ENCODE measurements at places on chromosomes 4 and X.

- DNase-seq: no peak
Measured at GRCh38 chr4:134936014-134936413, 734.4 kb upstream of the PABPC4L start.

GRCh38 chr4:7442574-7443162 is 7.9 kb upstream of the PSAPL1 start:
- no peak for DNase-seq

DNA sequence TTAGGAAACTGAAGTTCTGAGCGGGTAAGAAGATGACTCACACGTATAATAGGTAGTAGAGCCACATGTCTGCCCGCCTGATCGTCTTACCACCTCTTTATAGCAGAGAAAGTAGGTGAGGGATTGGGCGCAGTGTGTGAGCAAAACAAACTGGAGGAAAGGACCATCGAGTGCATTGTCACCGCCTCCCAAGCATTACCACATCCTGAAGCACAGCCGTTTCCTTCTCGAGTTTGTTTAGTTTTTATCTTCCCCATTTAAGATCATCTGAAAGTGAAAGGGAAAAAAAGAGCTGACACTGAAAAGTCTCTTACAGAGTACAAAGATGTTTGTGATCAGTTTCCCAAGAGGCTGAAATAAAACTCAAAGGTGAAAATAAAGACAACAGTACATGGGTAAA is 14.8 kb downstream of the PDK3 start:
- DNase-seq: peak; percentile 12

DNA sequence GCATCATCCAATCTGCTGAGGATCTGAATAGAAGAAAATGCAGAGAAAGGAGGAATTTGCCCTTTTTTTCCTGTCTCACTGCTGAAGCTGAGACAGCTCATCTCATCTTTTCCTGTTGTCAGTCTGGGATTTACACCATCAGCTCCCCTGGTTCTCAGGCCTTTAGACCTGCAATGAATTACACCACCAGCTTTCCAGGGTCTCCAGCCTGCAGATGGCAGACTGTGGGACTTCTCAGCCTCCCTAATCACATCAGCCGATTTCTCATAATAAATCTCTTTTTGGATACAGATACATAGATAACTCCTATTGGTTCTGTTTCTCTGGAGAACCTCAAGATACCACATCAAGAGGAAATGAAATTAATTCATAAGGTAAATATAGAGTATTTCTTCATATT is 134.6 kb upstream of the MAB21L2 start:
- no peak for DNase-seq

GRCh38 chr4:81106150-81106549 is 75.6 kb downstream of the BMP3 start:
- no peak for DNase-seq

DNA sequence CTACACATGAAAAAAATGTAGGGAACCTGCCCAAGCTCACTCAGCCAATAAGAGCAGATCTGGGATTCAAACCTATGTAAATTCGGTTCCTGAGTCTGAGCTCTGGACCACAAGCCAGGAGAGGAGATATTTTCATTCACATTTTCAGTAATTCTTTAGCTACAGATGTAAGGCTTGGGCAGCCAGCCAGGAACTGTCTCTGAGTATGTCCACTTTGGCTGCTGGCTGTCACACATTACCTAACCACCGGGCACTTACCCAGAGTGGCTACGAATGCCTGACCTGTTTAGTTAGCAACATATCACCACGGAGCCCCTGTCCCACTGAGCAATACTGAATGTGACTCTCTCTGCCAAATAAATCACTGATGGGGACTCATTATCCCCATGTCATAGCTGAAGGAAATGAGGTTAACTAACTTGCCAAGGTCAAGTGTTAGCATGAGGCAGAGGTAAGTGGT is 15.3 kb downstream of the USP46 start:
- DNase-seq: peak; percentile 23

GRCh38 chr4:84957514-84958420 is 8.7 kb downstream of the WDFY3 start:
- no peak for DNase-seq

DNA sequence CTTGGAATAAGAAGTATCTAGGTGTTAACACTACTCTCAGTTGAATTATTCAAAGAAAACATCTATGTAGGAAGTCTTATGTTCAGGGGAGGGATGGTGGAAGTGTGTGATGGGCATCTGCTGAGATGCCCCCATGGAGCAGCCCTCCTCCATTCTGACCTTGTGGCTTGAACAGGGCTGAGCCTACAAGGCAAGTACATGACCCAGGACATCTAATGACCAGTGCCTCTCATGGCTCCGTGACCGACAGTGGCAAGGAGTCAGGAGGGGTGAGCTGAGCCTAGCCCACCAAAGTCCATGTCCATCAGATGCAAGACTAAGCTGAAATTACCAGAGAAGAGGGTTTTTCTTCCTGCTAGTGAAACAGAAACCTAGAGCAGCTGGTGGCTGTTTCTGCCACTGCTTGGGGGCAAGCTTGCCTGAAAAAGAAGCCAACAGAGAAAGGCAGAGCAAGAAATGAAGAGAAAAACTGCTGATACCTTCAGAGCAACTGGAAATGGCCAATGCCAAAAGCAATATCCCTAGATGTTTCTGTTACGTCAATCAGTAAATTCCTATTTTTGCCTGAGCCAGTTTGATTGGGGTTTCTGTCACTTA is 113.5 kb downstream of the TSPAN5 start:
- DNase-seq: no peak

- no peak for DNase-seq
Measured at GRCh38 chr4:38743866-38744265, 38.9 kb downstream of the TLR10 start.

DNA sequence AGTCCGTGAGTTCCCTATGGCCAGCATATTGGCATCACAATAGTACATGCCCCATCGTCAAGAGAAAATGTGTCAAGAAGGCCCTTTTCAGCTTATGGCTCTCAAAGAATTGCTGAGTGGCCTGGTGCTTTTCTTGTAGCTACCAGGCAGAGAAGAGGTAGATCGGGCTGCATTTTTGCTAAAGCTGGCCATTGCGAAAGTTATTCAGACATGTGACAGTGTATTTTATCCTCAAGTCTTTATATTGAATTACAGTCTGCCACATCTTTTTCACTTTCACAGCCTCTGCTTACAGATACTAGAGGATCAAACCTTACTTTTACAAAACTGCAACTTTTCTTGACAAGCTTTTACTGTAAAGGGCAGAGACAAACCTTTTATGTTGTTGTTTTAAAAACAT is 261.5 kb upstream of the IGFBP7 start:
- DNase-seq: no peak

DNA sequence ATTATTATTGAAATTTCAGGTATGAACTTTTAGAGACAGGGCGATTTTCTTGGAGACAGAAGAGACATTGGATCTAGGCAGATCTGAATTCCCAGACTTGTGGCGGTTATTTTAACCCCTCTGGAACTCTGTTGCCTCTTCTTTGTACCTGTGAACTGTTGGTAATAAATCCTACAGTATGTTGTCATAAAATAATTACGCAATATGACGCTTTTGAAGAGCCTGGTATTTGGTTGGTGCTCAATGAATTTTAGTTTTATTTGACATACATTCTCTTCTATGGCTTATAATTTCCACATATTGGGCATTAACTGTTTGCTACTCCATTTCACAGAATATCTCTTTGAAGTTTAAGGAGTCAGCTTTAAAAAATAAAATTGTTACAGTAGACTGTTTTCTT is 1496.1 kb upstream of the IGFBP7 start:
- no peak for DNase-seq

- no peak for DNase-seq
Measured at GRCh38 chrX:78922754-78923153, 22.4 kb upstream of the P2RY10 start.

- no peak for DNase-seq
Measured at GRCh38 chr4:185071236-185071811, 53.0 kb downstream of the HELT start.

DNA sequence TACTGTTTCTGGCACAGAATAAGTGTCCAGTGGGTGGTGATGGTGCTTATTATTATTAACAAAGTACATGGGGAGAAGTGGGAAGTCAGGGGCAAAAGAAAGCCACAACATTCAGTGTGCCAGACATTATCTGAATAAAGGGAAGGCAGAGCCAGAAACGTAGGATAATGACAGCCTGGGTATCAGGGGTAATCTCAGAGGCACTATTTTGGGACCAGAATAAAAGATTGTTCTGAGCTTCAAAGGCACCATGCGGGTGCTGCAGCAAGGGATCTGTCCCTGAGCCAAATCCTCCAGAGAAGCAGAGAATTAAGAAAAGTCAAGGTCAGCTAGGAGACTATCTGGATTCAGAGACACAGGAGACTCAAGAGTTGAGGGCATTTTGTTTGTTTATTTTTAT is 328.8 kb upstream of the GATB start:
- DNase-seq: no peak

DNA sequence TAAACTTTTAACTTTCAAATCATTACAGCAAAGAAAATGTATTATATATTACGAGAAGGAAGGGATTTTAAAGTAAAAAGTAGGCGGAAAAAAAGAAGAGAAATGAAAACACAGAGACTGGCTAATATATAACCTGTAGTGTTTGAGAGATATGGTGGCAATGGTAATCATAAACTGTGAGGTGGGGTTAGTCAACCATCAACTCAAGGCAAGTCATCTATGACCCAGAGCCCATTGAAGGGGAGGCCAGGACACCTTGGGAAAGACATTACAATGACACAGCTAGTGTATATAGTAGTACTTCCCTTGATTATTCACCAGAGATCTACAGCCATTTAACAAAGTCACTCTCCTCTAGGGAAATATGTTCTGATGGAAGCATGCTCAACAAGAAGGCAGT is 423.9 kb upstream of the PITX2 start:
- no peak for DNase-seq

GRCh38 chrX:46294234-46294633 is 251.0 kb downstream of the ZNF674 start:
- no peak for DNase-seq

- DNase-seq: no peak
Measured at GRCh38 chr4:74230902-74231499, 73.1 kb downstream of the MTHFD2L start.

DNA sequence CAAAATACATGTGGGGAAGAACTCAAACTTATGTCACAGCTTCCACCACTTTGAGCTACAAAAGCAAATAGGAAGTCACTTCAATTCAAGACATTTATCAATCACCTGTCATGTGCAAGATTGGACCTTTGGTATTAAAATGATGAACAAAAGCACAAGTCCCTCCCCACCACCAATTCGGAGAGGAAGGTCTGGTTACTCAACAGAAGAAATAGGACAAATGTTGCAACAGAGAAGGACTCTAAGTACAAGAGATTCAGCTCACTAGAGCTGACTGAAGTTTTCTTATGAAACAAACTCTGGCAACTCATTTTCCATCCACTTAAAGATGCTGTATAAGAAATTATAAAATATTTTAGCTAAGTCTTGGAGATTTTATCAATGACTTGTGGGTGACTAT is 16.0 kb upstream of the MMRN1 start:
- DNase-seq: no peak

DNA sequence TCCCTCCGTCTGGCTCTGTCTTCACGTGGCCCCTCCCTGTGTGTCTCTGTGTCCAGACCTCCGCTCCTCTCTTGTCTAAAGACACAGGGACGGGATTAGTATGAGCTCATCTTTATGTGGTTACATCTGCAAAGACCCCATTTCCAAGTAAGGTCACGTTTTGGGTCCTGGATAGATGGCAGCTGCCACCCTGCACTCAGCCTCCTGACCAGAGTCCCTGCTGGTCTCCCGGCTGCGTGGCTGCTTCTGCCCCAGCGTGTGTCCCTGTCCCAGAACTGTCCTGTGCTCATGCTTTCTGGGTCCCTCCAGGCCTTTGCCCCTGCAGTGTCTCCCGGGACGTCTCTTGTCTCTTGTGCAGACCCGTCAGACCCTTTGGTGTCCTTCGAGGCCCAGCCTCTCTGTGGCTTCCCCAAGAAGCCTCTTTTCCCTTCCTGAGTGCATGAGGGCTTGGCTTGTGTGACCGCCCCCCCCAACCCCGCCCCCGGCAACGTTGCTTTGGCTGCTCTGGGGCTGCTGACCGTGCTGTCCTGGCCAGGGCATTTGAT is 107.3 kb downstream of the PSAPL1 start:
- DNase-seq: no peak

- DNase-seq: no peak
Measured at GRCh38 chr4:113383111-113383785, 333.8 kb downstream of the ANK2 start.

- no peak for DNase-seq
Measured at GRCh38 chr4:158776106-158776505, 7.3 kb downstream of the FNIP2 start.

- no peak for DNase-seq
Measured at GRCh38 chr4:159193046-159193620, 90.3 kb downstream of the RAPGEF2 start.

DNA sequence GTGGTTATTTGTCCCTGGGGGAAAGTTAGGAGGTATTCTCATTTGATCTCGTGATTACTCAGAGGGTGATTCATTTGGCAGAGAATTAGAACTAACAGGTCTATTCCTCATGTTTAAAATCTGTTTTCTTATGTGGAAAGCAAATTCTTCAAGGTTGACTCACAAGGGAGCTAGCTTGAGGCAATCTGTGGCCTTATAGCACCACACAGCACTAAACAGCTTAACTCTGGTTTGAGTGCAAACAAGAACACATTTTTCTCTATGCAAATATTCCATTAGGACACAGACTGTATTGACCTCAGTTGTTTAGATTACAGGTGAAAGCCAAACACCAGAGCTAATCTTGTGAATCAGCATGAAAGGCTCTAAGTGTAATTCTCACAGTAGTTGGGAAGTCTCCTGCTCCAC is 694.4 kb upstream of the POU3F4 start:
- no peak for DNase-seq

DNA sequence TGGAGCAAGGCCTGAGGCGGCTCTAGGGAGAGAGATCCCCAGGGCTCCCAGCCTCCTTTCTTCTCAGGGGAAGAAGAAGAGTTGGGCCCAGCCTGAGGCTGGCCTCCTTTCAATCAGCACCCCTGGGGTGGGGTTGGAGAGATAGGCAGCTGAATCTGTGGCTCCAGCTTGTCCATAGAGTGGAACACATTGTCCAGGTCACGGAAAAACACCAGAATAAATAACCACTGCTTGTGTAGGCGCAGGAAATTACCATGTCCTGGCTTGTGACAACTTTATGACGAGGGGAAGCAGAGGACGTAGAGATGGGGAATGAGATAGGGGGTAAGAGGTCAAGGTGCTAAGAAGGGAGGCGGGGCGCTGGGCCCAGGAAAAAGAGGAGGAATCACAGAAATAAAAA is 80.8 kb upstream of the EFNB1 start:
- DNase-seq: no peak

All from NCI-H1092 (cell line).